ENCODE measurements at places on chromosomes 11 and 22.

DNA sequence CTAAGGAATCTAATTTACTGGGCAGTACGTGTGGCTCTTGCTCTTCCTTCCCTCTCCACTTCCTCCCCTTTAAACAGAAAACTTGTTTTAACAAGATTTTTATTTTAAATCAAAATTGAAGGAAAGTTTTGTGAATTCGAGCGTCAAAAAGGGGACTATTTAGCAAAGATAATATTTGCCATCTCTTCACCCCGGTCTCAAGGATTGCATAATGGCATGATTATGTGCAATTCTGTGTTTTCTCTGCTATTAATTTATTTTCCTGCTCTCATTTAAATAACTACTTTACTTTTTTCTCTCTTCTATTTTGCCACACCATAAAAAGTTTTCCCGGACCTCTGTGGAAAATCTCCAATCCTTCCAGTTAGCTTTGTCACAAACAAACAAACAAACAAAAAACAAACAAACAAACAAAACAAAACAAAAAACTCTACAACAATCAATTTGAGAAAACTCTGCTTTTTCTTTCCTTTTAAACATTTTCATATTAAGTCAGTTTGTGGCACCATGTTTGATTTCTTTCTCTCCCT, 10.2 kb upstream of the PAX6 start:
- DNase-seq, result no peak

- DNase-seq, result no peak
These were observed 23.4 kb upstream of the RASD2 start for GRCh38 chr22:35517207-35517606.

GRCh38 chr11:45473341-45473895, 187.3 kb upstream of the SYT13 start:
- no peak for DNase-seq

GRCh38 chr11:17642370-17642769, 77.0 kb upstream of the MYOD1 start:
- DNase-seq, result no peak

DNA sequence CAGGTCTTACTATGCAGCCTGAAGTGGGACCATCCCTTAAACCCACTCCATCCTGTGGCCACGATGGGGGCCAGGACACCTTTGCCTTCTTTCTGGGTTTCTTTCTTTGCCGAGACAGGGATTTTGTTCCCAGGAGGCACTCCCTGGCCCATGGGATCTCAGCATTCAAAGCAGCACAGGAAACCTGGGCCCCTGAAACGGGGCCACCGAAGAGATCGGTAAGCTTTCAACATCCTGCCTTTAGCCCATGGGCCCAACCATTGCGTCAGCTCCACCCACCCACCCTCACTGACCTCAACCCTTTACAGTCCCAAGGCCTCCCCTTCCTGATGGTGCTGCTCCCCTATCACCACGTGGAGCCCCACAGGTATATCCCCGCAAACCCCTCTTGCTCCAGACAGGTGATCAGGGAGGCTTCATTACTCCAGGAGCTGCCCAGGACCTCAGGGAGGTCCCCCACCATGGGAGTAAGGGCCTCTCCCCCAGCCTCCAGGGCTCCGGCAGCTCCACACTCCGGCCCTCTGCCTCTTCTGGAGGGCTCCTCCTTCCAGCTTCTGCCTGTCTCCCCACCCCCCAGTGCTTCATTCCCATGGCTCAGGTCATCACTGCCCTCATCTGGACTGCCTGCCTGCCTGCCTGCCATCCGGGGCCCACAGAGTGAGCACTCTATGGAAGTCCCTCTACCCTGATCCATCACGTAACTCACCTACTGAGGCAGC, 42.0 kb upstream of the TUB start:
- no peak for DNase-seq

DNA sequence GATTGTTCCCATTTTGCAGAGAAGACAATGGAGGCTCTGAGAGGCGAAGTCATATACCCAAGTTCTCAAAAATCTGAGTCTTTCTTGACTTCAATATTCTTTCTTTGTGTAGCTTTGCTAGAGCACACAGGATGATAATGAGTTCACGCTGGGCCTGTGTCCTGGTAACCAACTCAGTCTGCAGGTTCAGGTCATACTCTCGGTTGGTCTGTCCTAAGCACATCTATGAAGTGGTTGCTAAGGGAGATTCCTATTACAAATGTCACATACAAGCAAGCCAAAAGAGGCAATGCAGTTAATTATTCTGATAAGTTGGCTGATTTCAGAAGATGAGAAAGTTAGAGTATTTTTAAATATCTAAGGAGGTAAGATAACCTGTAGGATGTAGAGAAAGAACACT, 481.0 kb downstream of the SOX6 start:
- no peak for DNase-seq
